ENCODE measurements at places on chromosomes 7 and 10. TPM values are rescaled to one million over a fixed set of nuclear protein-coding genes. Genes with fewer than 3 reads are reported as not detected.

DNA sequence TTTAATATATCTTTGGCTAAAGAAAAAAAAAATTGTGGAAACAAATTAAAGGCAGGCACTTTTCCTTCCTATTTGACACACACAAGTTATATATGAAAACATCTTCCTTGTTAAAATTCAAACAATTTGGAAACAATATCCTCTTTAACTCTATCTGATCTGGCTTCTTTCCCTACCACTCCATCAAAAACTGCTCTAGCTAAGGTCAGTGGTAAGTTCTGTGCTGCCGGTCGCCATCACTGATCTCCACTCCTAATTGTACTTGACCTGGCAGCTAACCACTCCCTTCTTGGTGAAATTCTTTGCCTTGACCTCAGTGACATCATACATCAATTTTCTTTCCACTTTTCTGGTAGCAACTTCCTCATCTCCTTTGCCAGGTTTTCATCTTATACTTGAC, 47.9 kb upstream of the MRLN start:
- DNase-seq: no peak
- peaks cover 17% of the 10 kb centered on the region for H3K36me3 ChIP-seq
- no peak overlapping the region for H3K27ac ChIP-seq
- no peaks in the 10 kb centered on the region for H3K4me1 ChIP-seq
- H3K4me3 ChIP-seq: no peak overlapping the region
- no peaks in the 10 kb centered on the region for H3K27me3 ChIP-seq

DNA sequence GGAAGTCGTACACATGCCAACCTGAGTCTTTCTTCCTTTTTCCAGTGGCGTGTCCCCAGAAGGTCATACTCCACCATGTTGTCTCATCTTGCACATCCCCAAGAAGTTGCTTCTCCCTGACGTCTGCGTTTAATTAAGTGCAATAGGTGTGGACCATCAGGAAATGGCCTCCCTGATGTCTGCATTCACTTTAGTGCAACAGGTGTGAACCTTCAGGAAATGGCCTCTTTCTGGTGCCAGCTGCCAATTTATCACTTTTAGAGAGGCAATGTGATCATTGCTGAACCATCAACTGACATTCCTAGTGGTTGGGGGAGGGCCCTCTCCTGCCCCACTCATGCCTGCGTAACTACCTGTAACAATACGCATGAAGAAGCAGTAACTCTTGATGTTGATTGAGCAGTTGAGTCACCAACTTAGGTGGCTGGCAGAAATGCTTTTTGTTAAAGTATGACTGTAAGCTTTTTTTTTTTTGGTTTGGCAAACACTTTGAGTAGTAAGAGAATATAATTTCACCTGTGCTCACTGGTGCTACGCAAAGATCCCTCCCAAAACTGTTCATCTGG, 25.8 kb downstream of the SCIN start:
- DNase-seq: no peak
- H3K4me3 ChIP-seq: no peak overlapping the region
- H3K27me3 ChIP-seq: no peaks in the 10 kb centered on the region
- no peaks in the 10 kb centered on the region for H3K4me1 ChIP-seq
- no peak overlapping the region for H3K27ac ChIP-seq

IKZF1 gene
- total RNA-seq: 0.93 TPM

DNA sequence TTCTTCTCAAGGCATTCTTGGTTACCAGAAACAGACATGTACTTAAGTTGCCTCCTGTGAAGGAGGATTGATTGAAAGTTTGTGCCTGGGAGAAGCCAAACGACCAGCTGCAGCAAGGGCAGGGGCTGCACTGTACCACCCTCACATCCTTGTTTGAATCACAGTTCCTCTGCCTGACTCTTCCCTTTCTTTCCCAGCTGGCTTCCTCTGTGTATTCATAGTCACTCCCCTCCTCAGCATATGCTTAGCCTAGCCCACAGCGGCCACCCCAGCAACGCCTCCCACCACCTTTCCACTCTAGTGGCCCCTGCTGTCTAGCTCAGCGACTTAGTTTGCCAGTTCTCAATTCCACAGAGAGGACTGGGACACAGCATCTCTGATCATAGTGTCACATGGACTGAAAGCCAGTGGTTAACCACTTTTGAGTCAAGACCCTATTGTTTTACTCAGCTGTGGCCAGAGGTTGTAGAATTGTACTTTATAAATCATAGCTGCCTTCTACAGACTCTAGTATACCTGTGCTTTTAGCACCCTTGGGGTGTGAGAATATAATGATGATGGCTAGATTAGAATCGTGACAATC, 643.0 kb downstream of the SUGCT start:
- DNase-seq: no peak
- no peak overlapping the region for H3K4me3 ChIP-seq
- no peaks in the 10 kb centered on the region for H3K4me1 ChIP-seq
- no peak overlapping the region for H3K27ac ChIP-seq
- H3K27me3 ChIP-seq: no peaks in the 10 kb centered on the region

C7orf57 gene
- total RNA-seq: not detected
